ENCODE measurements at places on chromosomes 1 and 21.

- DNase-seq, result no peak
Measured at GRCh38 chr1:25821112-25821476, 1.3 kb downstream of the MTFR1L start.

DNA sequence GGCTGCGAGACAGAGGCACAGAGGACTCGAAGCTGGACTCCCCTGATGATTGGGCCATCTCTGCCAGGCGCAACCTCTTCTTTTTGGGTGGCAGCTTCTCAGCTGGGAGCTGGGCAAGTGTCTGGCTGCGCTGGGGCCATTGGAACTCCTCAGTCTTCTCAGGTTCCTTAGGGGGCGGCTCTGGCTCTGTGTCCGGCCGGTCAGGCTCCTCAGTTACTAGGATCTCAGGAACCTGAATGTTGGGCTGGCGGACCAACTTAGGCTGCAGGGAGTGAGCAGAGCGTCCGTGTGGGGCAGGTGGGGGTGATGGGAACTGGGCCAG lies 97.5 kb upstream of the EDN2 start:
- DNase-seq, result no peak

GRCh38 chr1:8818325-8818775 lies 910 bp upstream of the RERE start:
- peak; percentile 58 for DNase-seq

- DNase-seq, result peak; percentile 91
Measured at GRCh38 chr1:155688324-155689080, at the start of gene YY1AP1. Gene YY1AP1, minus strand, starts transcription at chr1:155688774. Its CDS starts 8,338 bp downstream, at chr1:155680436.

- no peak for DNase-seq
Measured at GRCh38 chr1:238264951-238265350, 374.2 kb upstream of the ZP4 start.

DNA sequence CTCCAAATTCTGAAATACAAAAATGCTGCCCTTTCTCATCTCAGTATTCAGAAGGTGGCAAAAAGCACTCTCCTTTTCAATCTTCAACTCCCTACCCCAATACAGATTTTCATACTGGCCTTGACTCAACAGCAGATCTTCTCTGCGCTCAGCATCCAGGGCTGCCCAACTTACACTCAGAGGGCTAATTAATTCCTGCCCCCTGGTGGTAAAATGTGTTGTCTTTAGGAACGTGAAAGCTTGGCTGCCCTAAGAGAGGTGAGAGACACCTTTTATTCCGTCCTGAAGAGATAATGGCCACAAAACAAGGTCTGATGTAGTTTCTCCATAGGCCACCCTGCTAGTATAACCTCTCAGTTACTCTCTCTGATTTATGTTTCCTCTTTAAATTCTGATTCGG lies 25.0 kb downstream of the KRTAP24-1 start:
- no peak for DNase-seq

DNA sequence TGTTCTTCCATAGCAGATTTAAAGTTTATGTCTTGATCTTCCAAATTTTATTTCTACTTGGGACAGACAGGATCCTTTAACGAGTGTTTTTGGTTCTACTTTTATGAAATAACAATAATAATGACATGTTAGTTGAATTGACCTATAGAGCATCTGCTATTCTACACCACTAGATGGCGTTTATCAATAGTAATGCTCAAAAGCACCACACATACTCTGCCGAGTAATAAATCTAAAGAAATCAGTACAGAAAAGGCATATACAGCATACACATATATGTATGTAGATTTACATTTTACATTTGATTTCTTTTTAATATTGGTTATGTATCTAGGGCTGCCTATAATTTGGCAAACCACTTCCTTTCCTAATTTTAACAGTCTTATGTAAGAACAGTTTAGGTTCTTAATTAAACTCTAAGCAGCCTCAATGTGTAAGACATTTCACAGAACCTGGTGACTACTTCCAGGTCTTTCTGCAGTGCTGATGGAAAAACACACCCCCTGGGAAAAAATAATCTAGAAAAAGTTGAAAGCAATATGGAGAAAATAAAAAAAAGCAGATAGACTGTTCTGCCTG lies 5.9 kb upstream of the SIPA1L2 start:
- peak; percentile 50 for DNase-seq

GRCh38 chr1:22728751-22729399 lies 18.2 kb downstream of the EPHB2 start:
- DNase-seq, result no peak

DNA sequence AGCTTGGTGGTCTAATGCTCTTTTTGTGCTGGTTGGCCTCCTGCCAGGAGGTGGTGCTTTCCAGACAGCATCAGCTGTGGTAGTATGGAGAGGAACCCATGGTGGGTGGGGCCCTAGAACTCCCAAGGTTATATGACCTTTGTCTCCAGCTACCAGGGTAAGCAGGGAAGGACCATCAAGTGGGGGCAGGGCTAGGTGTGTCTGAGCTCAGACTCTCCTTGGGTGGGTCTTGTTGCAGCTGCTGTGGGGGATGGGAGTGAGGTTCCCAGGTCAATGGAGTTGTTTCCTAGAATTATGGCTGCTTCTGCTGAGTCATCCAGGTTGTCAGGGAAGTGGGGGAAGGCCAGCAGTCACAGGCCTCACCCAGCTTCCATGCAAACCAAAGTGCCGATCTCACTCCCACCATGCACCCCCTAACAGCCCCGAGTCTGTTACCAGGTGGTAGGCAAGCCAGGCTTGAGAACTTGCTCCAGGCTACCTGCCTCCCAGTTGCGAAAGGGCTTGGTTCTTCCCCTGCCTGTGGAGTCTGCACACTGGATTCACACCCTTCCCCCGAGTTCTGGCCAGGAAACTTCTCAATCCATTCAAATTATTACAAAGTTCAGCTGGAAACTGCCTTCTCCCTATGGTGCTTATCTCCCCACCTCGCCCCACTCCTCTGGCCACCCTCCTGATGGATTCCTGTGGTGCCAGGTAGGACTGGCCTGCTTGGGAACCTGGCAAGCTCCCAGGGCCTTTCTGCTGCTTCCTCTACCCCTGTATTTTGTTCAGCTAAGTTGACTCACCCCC lies 37.8 kb downstream of the DRAM2 start:
- no peak for DNase-seq

DNA sequence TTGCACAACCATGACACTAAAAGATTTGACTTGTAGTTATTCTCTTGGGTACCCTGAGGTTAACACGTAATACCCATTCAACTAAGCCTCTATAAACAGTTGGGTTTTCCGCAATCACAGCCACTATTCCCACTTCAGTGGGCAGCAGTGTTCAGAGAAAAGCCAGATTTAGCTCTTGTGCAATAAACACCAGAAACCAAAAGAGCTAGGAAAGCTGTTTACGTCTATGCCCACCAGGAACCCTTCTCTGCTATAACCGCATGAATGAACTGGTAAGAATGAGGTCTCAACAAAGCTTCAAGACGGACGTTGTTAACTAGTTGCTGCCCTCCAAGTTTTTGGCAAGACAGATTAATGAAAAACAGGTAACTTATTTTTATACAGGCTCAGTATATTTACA lies 101.3 kb downstream of the SLC45A1 start:
- DNase-seq, result no peak

GRCh38 chr1:154548028-154548427 lies 10.4 kb downstream of the UBE2Q1 start:
- DNase-seq, result no peak

- DNase-seq, result no peak
Measured at GRCh38 chr21:41048145-41048544, 119.8 kb upstream of the BACE2 start.

GRCh38 chr1:162587761-162588260 lies 26.3 kb downstream of the UAP1 start:
- DNase-seq, result no peak

DNA sequence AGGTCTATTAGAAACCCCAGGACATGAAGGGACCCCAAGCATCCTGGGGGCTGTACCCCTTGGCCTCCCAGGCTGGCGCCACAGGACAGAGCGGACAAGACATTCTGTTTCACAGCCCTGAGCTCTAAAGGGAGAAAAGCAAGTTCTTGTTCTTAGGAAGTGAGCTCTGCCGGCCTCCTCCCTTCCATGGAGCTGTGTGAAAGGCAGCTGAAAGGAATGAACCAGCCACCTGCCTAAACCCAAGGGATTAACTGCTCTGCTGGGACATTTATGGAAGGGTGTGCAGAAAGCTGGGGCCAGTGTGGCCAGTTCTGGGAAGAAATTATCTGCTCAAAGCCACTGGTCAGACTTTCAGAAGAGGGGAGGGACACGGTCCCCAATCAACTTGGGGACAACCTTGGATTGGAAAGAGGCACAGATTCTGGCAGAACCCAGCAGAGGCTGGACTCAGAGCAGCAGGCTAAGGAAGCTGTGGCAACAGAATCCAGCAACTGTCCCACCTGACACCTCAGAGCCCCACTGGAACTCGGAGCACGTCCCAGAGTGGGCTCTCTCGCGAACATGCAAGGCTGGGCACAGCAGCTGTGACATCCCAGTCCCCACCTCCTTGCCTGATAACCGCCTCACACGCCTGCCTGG lies 2.1 kb downstream of the KLHL21 start:
- no peak for DNase-seq

GRCh38 chr1:1402072-1402900 lies 3.2 kb upstream of the CCNL2 start:
- no peak for DNase-seq

DNA sequence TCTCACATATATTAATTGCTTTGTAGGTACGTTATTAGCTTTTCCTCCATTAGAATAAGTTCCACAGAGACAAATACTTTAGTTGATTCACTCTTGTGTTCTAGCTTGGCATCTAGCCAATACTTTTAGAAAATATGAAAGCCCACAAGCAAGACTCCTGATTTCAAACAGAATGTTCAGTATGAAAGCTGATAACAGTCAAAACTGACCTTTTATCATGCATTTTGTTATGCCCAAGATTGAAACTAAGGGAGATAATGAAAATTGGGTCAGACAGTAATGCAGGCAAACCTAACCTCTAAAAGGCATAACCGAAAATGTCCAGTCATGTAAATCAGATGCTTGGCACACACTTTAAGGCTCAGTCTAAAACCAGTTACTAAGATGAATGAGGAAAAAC lies 61.7 kb downstream of the ERICH3 start:
- DNase-seq, result no peak

GRCh38 chr1:243916160-243916559 lies 66.1 kb upstream of the AKT3 start:
- no peak for DNase-seq

GRCh38 chr1:196466166-196466565 lies 142.1 kb downstream of the KCNT2 start:
- no peak for DNase-seq

DNA sequence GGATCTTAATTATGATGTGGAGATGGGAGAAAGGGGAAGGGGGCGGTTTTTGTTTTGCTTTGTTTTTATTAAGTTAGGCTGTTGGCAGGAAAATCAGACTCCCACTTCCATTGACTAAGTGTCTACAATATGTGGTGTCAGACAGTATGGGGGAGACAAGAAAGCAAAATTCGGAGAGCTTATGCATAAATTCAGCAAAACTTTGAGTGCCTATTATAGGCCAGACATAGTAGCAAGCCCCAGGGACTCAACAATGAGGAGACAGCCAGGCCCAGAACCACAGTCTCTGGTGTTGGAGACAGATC lies 835 bp upstream of the TSPAN2 start:
- DNase-seq, result no peak

DNA sequence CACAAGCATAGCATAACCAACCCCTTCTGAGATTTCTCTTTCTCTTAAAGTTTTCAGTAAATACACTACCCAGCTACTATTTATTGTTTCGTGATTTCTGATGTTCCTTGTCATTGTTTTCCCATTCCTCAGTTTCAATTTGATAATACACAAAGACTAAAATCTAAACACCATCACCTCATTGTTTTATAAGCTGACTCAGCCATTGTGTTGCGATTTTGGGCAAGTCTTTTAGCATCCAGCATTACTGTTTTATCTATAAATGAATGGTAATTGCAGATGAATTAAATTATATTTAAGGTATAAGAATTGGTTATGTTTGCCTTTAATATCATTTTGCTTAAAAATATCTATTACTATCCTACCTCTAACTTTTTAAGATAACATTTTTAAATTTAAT lies 1308.5 kb downstream of the PLA2G4A start:
- no peak for DNase-seq

GRCh38 chr1:170700842-170701615 lies 37.1 kb downstream of the PRRX1 start:
- DNase-seq, result no peak

DNA sequence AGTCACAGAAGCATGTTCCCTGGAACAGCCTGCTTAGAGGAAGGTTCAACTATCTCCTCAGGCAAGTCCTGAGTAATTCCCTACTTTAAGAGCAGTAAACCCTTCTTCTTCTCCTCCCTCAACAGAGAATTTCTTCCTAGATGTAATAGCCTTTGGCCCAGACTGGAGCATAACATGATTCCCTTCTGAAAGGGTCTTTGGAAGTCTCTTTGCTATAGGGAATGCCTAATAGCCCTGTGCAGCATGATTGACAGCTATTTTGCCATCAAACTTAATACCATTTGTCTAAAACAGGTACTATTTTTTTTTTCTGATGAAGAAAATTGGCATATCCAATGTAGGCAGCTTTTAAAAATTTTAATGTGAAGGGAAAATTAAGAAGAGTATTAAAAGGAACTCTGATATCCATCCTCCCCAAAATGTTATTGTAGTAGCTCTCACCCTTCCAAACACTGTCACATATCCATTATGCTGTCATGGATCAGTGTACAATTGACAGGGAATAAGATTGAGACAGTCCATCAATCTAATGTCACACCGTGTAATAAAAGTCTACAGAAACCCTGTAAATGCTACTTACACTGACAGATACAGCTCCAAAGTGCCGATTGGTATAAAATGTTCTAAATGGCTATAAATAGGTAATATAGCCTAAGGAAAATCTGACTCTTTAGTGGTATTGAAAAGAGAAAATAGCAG lies 884.6 kb downstream of the TTLL7 start:
- no peak for DNase-seq

GRCh38 chr1:186575348-186575747 lies 104.9 kb downstream of the PTGS2 start:
- no peak for DNase-seq

DNA sequence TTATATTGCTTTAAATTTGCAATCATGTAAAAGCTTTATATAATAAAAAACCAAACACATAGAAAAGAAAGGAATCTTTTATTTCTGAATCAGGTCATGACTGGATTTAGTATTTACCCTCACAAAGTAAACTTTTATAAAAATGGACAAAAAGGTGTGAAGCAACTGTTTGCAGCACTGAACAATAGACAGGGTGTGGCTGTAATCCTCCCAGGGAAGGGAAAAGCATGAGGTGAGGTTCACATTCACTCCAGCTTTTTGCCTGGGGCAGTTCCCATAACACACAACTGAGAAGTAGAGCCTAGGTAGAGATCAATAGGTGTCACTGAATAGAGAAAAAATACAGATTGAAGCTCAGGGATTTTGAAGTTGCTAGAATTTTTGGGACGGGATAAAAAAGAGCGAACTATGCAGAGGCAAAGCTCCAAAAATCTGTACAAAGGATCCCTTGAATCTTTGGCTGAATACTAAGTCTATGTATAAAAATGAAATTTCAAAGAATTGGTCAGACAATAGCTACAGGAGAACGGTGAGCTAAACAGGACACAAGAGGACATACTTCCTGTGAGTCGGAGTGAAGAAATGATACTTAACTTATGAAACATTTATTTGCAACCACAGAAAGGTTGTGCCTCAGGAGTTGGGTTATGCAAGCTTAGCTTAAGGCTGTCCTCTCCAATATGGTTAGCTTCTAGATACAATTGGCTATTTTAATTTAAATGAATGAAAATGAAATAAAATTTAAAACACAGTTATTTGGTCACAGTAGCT lies 162.0 kb upstream of the ZP4 start:
- no peak for DNase-seq

Measured in globus pallidus (tissue), 1 donor.